Aorta (tissue), 5 donors: ENCODE measurements at places on chromosomes 2 and 18.

- no peaks in the 10 kb centered on the region for H3K36me3 ChIP-seq
- peaks cover 1% of the 10 kb centered on the region for H3K27me3 ChIP-seq
- H3K4me1 ChIP-seq = no peaks in the 10 kb centered on the region
These were observed 165.0 kb upstream of the CCDC68 start for GRCh38 chr18:55124078-55124763.

GRCh38 chr2:233476651-233477547, 89.7 kb downstream of the USP40 start:
- peaks cover 3% of the 10 kb centered on the region for H3K36me3 ChIP-seq
- H3K27ac ChIP-seq = no peak overlapping the region
- no peaks in the 10 kb centered on the region for H3K4me1 ChIP-seq
- H3K27me3 ChIP-seq = no peaks in the 10 kb centered on the region
- DNase-seq = peak; percentile 68

DNA sequence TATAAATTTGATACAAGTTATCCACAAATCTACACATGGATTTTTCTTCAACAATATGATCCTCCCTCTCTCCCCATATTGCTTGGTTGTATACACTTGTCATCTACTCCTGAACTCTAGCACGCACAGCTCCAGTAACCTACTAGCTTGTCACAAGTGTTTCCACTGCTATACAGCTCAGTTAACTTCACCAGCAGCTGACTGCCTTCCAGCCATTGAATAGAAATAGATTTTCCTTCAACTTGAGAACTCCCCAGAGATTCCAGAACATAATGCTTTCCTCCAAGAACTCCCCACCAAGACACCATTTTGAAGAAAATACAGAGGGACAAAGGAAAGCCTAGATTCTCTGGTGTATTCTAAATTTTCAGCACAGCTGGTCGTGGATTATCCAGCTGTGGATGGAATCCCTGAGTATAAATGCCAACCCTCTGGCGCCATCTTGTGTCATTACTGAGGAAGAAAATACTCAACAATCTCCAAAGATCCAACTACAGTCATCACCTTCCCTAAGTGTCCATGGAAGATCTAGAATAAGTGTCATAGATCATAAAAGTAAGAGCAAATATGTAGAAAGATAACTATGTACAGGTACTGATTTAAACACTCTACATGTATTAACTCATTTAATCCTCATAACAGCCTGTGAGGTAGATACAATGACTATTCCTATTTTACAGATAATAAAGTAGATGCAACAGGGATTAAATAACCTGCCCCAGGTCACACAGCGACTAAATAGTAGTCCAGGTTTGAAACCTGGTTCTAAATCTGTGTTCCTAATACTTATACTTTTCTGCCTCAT, 156.7 kb downstream of the ARHGAP28 start:
- no peaks in the 10 kb centered on the region for H3K27me3 ChIP-seq
- H3K4me3 ChIP-seq = no peak overlapping the region
- H3K27ac ChIP-seq = no peak overlapping the region
- H3K4me1 ChIP-seq = no peaks in the 10 kb centered on the region
- H3K36me3 ChIP-seq = no peaks in the 10 kb centered on the region

- H3K27ac ChIP-seq = no peak overlapping the region
- H3K36me3 ChIP-seq = no peaks in the 10 kb centered on the region
- H3K4me1 ChIP-seq = no peaks in the 10 kb centered on the region
- no peak overlapping the region for H3K4me3 ChIP-seq
These were observed 30.8 kb upstream of the EML4 start for GRCh38 chr2:42138163-42139015.

- no peaks in the 10 kb centered on the region for H3K4me1 ChIP-seq
- H3K36me3 ChIP-seq = no peaks in the 10 kb centered on the region
- no peak overlapping the region for H3K4me3 ChIP-seq
- no peak for DNase-seq
These were observed 120.3 kb downstream of the UXS1 start for GRCh38 chr2:106073678-106074406.

DNA sequence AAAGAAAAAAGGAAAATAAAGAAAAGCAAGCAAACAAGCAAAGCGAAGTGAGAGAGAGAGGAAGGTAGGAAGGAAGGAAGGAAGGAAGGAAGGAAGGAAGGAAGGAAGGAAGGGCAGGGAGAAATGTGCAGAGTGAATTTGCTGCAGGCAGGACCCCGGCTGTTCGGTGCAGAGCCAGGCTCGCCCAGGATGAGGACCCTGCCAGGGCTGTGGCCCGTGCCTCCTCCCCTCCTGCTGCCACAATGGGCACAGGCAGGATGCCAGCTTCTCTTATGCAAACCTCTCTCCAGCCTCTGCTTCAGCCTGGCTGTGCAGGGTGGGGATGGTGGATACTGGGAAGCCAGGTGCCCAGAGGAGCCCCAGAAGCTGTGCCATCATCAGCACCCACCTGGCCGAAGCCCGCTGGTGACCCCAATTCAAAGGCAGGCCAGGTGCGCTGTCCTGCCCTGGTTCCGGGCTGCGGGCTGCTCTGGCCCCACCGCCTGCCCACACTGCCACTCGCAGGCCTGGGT, 3.2 kb downstream of the GPR17 start:
- no peaks in the 10 kb centered on the region for H3K36me3 ChIP-seq
- no peak overlapping the region for H3K4me3 ChIP-seq
- H3K27ac ChIP-seq = no peak overlapping the region
- H3K27me3 ChIP-seq = no peaks in the 10 kb centered on the region
- DNase-seq = peak; percentile 52
